ENCODE measurements at places on chromosomes 13 and 19.

- DNase-seq, result no peak
Observed at GRCh38 chr13:114025405-114025713, 51.5 kb upstream of the C13orf46 start.

DNA sequence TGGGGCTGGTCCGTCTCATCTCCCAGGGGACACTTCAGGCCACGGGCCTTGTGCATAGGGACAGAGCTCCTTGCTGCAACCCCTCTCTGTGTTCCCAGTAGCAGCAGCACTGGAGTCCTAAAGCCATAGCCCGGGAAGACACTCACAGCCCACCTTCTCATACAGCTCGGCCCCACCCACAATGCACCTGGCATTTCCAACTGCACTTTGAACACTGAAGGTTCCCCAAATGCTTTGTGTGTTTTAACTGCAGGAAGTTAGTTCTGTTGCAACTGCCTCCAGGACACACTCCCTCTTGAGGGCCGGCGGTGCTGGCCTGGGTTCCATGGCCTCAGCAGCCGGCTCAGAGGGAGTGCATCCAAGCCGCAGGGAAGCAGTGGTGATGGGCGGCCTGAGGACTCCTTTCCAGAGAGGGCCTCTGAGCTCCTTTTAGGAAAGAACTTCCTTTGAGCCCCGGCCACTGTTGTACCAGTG lies 22.7 kb upstream of the TMEM255B start:
- no peak for DNase-seq

GRCh38 chr19:5877882-5878281 lies 7.5 kb upstream of the FUT5 start:
- no peak for DNase-seq

DNA sequence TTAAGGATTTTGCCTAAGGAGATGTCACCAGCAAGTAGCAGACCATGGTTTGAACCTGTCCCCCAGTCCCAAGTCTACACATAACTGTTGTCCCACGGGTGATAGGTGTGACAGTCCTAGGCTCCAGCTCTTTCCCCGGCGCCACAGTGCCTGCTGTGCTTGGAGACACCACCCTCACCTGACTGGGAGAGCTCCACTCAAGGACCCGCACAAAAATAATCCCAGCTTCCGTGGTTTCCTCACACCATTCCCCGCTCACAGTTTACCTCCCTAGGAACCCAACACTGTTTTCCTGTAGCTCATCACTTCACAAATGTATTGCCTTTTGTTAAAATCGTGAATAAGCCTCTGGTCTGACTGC lies 19.8 kb upstream of the RASA3 start:
- DNase-seq, result no peak

- DNase-seq, result no peak
Observed at GRCh38 chr19:28857967-28858366, 355.0 kb downstream of the UQCRFS1 start.

DNA sequence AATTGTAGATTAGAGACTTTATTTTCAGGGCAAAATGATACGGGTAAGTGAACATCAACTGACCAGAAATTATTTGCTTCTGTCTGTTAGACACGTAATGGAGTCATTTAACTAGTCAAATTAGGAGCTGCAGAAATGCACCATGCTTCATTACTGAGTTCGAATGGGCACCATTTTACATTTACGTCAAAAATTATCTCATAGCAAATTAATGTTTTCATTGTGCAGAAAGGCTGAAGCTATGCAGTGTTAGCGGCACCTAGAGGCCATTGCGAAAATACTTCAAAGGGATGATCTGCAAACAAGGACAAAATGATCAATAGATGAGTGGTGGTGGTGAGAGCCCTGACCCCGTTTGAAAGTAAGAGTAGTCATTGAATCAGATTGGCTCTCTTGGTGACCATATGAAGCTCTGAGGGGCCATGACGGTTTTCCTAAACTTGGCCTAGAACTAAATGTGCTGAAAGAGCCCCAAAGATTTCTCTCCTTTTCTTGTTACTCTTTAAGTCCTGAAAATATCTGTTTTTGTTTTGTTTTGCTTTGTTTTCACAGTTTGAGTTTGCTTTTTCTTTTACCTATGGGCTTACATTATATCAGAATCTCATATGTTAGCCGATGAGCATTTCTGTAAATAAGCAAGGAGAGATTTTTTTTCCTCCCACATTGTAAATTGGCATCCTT lies 277.9 kb downstream of the ZNF536 start:
- peak; percentile 56 for DNase-seq

DNA sequence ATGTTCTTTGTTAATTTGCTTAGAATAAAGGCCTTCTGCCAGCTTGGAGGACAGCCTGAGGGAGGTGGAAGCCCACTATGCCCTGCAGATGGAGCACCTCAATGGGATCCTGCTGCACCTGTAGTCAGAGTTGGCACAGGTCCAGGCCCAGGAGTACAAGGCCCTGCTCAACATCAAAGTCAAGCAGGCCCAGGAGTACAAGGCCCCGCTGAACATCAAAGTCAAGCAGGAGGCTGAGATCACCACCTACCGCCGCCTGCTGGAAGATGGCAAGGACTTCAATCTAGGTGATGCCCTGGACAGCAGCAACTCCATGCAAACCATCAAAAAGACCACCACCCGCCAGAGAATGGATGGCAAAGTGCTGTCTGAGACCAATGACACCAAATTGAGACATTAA lies 41.7 kb downstream of the ZNF85 start:
- DNase-seq, result peak; percentile 37

GRCh38 chr19:53511357-53511756 lies 26.6 kb upstream of the ZNF331 start:
- DNase-seq, result no peak

DNA sequence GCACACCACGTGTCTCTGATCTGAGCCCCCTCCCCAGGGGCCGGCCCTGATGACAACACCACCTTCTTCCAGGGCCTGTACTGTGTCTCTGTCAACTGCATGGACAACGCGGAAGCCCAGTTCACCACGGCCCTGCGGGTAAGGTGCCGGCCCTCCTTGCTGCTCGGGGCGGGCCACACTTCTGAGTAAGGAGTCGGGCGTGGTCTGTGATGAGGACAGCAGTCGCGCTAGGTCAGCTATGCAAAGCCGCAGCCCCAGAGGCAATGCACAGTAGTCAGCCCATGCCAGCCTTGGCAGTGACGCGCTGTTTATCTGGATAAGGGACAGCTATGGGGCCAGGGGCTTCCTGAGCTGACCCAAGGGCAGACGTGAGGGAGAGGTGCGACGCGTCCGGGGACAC lies 24.6 kb downstream of the MAU2 start:
- no peak for DNase-seq

DNA sequence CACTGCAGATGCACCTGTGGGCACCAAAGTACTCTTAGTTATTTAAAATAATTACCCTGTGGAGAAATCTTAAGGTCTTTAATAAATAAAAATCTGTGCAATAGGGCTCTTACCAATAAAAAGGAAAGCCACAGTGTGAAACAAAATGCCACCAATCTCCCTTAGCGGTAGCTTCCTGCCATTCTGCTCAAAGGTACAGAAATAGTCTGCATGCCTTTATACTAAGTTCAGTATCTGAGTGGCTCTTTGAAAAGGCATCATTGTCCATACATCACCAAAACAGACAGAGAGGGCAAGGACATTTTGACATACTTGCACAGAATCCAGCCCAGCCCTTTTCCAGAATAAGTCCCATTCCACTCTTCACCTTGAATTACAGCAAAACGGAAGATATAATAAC lies 161.0 kb downstream of the KLF12 start:
- DNase-seq, result no peak

- DNase-seq, result no peak
Observed at GRCh38 chr13:90420683-90421082, 926.8 kb upstream of the MIR17HG start.

- DNase-seq, result no peak
Observed at GRCh38 chr13:110824702-110825300, 90.1 kb downstream of the ANKRD10 start.

GRCh38 chr13:77506874-77507273 lies 28.6 kb upstream of the SCEL start:
- DNase-seq, result no peak

DNA sequence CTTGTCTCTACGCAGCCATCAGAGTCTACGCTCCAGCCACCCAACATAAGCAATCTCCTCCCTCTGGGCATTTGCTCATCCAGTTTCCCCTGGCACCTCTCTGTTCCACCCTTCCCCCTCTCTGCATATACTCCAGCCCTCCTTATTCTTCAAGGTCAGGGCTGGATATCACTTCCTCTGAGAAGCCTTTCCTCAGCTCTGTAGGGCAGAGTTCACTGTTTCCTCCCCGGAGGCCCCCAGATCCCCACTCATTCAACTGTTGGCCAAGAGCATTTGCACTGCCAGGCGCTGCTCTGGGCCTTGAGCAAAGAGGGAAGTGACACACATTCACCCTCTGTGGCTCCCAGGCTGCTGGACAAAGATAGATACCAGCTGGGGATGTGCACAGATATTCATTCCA lies 3.3 kb downstream of the FCGRT start:
- DNase-seq, result no peak

- DNase-seq, result no peak
Observed at GRCh38 chr19:13120817-13121216, 2.8 kb downstream of the NACC1 start.

- DNase-seq, result no peak
Observed at GRCh38 chr13:73535341-73535740, 476.5 kb downstream of the KLF5 start.

GRCh38 chr19:53112286-53112685 lies 9.1 kb upstream of the ZNF160 start:
- DNase-seq, result no peak

DNA sequence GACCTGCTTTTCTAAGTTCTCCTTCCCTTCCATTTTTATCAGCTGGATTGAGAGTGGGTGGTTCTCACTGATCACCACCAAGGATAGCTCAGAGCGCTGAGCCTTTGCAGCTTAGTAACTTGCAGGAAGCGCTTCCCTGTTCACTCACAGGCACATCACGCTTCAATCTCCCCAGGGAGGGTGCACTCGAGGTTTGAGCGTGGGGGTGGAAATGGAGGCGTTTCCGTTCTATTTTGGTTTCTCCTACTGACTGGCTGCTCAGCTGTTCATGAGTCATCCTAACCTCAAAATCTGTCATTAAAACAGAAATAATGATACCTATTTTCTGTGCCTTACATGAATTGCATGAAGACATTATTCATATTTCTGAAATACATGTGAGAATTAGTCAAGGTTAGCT lies 292.1 kb downstream of the SPRY2 start:
- DNase-seq, result peak; percentile 65

DNA sequence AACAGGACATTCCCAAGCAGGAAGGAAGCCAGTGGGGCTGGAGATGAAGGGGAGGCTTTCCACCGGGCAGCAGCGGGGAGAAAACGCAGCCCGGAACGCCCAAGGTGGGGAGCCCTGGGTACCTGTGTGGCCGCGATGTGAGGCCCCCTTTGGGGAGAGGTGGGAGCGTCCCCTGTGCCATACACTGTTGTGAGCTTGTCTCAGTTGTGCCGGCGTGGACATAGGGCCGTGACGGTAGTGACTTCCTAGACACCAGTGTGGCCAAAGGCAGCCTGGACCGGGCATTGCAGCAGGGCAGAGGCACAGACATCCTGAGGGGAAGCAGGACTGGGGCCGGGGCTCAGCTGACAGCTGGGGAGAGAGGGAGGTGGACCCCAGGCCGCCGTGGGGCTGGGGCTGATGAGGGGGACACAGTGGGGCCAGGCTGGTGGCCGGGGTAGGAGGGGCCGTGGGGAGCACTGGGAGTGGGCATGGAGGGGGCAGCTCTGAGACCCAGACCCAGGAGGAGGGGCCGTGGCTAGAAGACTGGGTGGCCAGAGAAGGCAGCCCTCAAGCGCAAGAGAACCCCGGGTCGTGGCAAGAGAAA lies 38.5 kb upstream of the TFDP1 start:
- DNase-seq, result no peak

- DNase-seq, result no peak
Observed at GRCh38 chr13:91232716-91233115, 114.8 kb upstream of the MIR17HG start.

- no peak for DNase-seq
Observed at GRCh38 chr19:10193790-10194499, 808 bp downstream of the DNMT1 start.

- DNase-seq, result no peak
Observed at GRCh38 chr19:50230379-50231351, 27.2 kb downstream of the MYH14 start.

GRCh38 chr19:39805104-39805503 lies 26.4 kb downstream of the LEUTX start:
- DNase-seq, result peak; percentile 30

GRCh38 chr19:47093841-47094240 lies 19.7 kb downstream of the ZC3H4 start:
- no peak for DNase-seq

DNA sequence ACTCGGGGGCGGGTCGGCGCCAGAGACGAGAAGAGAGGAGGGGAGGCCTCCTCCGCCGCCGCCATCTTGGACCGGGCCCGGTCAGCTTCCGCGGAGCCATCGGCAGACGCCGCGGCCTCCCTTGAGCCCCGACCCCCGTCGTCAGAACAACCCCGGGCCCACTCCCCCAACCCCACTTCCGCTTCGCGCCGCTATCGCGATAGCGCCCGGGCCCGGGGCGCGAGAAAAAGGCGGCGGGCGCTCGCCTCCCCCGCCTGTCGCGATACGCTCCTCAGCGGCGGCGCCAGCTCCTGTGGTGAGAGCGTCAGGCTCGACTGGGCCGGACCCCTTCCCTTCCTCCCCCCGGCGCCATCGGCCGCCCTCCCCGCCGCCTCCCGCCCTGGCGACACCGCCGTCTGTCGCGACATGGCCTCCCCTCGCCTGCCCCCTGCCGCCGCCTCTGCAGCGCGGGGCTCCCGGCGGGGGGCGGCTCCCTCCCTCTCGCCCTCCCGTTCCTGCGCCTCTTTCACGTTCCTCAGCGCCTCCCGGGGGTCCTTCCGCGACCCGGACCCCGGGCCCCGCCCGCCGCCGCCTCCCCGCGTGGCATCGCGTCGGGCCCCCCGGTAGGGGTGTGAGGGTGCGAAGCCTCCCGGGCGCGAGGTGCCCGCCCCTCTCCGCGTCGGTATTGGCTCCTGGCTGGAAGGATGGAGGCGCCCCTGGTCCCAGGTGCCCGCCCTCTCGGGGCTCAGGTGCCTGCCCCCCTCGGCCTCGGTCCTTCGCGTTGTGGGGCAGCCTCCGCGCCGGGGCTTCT lies at the start of gene CNOT3:
TSS of gene CNOT3 (plus strand) at position 64 of the 790 bp plus-strand sequence. CDS start 5,217 bp downstream, outside the sequence.
- no peak for DNase-seq

DNA sequence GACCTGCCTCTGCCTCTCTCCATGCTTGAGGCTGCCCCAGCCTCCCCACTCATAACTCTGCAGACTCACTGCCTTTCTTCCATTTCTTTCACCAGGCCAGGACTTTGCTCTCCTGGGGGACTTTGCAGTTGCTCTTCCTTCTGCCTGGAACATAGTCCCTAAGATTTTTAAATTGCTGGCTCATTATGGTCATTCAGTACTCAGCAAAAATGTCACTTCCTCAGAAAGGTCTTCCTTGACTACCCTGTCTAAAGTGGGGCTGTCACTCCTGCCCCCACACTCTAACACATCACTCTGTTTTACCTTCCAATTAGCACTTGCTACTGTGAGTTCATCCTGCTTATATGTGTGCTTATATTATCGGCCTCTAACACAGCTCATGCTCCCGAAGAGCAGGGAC lies 618.2 kb downstream of the UQCRFS1 start:
- no peak for DNase-seq

DNA sequence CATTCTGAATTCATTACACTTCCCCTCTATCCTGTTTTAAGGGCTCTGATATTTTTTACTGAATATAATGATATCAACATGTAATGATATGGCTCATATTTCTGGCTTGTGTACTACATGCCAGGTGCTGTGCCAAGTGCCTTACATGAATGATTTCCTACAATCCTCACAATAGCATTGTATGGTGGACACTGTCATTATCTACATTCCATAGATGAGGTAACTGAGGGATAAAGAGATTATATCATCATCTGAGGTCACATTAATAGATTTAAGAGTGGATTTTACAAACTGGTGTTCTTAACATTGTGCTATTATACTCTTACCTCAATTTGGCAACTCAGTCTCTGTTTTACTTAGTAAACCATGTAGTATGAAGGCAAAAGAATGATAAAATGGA lies 502.0 kb downstream of the LIG4 start:
- no peak for DNase-seq

All from SHP77 (cell line).